WTC11 (cell line): ENCODE measurements at places on chromosomes 11 and 22. TPM values are rescaled to one million over a fixed set of nuclear protein-coding genes. Genes with fewer than 3 reads are reported as not detected.

GRCh38 chr11:81005595-81005994, 1564.8 kb upstream of the TENM4 start:
- no peak overlapping the region for H3K4me3 ChIP-seq
- DNase-seq, result no peak
- no peaks in the 10 kb centered on the region for H3K36me3 ChIP-seq
- no peak overlapping the region for H3K27ac ChIP-seq
- no peaks in the 10 kb centered on the region for H3K4me1 ChIP-seq
- no peaks in the 10 kb centered on the region for H3K27me3 ChIP-seq

DNA sequence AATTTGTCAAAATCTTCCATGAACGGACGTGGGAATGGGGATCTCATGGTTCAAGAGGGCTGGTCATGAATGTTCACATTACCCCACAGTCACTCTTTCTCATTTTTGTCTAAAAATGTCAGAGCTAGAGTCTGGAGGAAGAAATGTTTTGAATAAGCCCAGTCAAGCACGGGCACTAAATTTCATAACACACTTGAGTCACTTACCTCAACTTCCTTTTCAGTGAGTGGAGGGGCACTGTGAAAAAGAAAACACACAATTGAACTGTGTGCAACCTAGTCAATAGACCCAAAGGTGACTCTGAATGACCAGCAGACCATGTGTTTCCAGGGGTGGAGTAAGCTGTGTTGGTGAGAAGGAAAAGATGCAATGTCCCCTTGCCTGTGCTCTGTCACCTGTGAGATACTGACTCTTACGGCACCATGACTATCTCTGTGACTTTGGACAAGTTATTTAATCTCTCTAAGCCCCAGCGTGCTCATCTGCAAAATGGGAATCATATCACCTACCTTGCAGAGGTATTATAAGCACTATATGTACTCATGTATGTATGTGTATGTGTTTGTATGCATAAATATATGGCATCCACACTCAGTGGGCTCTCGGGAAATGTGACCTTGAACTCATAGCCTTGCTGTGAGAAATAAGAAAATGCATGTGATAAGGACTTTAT, 38.2 kb upstream of the LYVE1 start:
- no peak overlapping the region for H3K27ac ChIP-seq
- H3K27me3 ChIP-seq, result no peaks in the 10 kb centered on the region
- DNase-seq, result no peak
- peaks cover 19% of the 10 kb centered on the region for H3K4me1 ChIP-seq

- no peak for DNase-seq
- H3K27ac ChIP-seq, result no peak overlapping the region
- peaks cover 30% of the 10 kb centered on the region for H3K36me3 ChIP-seq
These were observed 318.7 kb downstream of the TTC28 start for GRCh38 chr22:28360939-28361338.

Gene YPEL1
- 7.7 to 17.7 TPM (median 15.5 TPM) in 3 replicates for total RNA-seq

Gene PANX1
- 21.9 to 22.9 TPM (median 22.2 TPM) in 3 replicates for total RNA-seq

Gene MS4A12
- total RNA-seq, result not detected in 3 replicates
